ENCODE measurements at places on chromosomes 5 and 9.

- no peak for DNase-seq
These were observed 209.7 kb downstream of the ARHGEF28 start for GRCh38 chr5:73835726-73836125.

DNA sequence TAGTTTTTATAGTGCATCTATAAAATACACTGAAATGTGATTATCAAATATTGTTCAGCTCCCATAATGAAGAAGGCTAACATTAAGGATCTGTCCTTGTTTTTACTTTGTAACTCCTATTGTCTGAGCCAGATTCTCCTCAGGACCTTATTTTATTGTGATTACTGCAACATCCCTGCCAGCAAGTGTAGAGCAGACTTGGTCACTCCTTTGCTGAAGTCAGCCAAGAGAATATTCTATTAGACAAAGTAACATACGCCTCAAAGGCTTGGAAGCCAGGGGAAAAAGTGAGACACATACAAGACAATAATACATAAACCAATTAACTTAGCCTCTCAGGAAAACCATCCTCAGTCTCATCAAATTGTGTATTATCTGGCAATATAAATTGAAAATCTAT is 269.6 kb downstream of the ARL15 start:
- no peak for DNase-seq

DNA sequence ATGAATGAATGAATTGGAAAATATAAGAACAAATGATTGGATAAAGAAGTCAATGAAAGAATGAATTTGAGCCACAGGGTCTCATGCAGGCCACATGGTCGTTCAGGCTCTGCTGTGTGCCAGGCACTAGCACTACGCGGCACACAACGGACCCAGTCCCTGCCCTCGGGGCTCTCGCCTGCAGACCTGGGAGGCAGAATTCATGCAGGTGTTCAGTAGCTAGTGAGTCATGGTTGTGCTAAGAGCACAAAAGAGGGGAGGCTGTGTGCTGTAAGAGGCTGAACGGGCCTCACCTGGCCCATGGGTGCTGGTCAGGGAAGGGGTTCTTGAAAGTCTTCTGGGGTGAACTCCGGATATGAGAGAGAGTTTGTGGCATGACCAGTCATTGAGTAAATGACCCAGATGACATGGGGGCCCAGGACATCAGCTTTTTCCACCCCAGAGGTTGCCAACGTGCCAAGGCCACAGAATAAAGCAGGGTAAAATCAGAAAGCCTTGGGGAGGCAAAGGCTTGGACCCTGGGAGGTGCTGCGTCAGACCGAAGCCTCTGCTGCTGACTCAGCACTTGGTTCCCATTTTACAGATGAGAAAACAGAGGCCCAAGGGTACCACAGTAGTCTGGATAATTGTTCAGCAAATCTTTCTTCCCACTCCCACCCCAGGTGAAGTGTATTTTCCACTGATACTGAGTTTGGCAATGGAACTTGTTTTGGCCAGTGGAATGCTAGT is 264.3 kb upstream of the MVB12B start:
- DNase-seq: no peak

DNA sequence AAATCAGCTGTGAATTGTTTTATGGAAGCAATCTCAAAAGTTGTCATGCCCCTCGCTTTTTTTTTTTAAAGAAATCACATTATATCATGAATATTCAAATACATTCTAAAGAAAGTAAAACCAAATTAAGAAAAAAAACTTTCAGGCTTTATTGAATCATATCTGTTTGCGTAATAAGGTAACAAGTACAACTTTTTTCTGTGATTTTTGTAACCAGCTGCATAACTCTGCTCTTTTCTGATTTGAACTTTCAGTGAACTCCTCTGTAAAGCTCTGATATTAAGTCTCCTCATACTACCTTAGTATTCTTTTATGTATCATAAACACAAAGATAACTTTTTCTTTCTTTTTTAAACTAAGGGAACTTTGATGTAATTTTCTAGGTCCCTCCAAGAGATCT is 65.3 kb downstream of the CWC27 start:
- DNase-seq: no peak

- no peak for DNase-seq
These were observed 67.9 kb downstream of the PTPN3 start for GRCh38 chr9:109430231-109430630.

DNA sequence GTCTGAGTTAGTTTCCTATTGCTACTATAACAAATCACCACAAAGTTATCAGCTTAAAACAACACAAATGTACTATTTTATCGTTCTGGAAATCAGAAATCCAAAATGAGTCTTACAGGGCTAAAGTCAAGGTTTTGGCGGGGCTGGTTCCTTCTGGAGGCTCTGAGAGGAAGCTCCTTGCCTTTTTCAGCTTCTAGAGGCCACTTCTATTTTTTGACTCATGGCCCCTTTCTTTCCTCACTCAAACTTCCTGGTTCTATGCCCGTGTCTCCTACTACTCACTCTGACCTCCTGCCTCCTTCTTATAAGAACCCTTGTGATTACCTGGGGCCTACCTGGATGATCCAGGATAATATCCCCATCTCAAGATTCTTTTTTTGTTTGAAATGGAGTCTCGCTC is 48.2 kb downstream of the GABBR2 start:
- DNase-seq: no peak

- no peak for DNase-seq
These were observed 49.5 kb downstream of the DAP start for GRCh38 chr5:10711562-10711961.

DNA sequence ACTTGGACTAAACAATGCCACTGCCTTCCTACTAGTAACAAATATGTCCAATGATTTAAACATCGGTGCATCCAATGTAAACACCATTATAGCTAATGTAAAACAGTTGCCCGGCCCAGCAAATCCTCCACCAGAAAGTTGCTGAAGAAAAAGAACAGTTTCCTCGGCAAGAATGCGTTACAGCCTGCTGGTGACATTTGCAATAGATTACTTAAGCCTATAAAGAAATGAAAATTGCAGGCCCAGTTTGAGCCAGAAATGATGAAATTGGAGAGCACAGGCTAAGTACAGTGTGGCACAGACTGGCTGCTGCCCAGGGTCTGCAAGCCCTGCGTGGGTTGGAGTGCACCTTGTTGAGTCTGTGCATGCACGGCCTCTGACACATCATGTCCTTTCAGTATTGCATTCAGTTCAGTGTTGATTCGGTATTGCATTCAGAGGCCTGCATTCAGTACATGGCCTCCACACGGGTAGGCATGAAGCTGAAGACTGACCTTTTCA is 406.0 kb upstream of the KLF4 start:
- no peak for DNase-seq

DNA sequence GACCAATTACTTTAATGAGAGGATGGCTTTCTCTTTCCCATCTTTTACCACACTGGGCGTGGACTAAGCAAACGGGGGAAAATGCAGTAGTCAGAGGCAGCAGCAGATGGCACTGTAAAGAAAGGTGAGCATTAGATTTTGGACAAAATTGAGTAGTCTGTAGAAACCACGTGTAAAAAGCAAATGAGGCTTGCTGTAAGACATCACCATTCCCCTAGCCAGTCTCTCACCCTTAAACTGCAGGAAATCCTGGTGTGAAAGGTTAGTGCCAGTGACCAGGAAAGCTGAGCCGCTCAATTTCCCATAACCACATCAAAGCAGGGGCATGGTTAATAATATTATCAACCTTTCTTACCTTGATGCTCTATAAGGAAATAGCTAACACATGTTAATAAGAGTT is 31.8 kb downstream of the SPATA31C2 start:
- DNase-seq: peak; percentile 8

DNA sequence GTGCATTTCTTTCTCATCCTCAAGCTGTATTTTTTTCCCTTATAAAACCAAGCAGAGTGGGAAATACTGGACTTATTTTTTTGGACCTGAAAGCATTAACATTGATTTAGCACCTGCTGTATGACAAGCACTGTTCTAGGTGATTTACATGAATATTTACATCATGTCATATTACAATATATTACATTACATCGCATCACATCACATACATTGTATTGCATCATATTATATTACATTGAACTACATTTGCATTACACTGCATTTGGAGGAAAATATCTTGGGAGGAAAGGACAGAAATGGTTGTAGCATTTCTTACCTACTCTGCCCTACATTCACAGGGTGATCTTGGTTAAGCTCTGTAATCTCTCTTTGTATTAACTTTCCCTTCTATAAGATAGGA is 11.2 kb upstream of the PDCD1LG2 start:
- DNase-seq: no peak
